ENCODE measurements at places on chromosomes 5 and 9. TPM values are rescaled to one million over a fixed set of nuclear protein-coding genes. Genes with fewer than 3 reads are reported as not detected.

Gene KCNMB1
- total RNA-seq = not detected

DNA sequence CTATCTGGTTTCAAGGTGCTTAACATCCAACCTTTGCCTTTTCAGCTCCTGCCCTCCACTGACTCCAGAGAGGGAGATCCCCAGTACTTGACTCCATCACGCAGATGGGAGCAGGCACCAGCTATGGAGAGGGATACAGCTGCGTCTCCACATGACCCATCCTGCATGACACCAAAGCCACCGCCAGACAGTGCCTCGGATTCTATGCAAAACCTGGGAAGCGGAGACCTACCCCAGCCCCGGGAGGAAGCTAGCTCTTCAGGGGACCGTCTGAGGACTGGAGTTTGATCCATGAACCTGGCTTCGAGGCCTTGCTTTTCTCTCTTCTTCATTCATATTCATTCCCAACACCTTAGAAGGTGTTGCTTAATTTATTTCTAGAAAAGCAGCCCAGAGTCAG is 24.8 kb downstream of the HRH2 start:
- DNase-seq = no peak

GRCh38 chr5:117488976-117489500 is 914.4 kb upstream of the SEMA6A start:
- no peak for DNase-seq

Gene SOHLH1
- not detected for total RNA-seq

DNA sequence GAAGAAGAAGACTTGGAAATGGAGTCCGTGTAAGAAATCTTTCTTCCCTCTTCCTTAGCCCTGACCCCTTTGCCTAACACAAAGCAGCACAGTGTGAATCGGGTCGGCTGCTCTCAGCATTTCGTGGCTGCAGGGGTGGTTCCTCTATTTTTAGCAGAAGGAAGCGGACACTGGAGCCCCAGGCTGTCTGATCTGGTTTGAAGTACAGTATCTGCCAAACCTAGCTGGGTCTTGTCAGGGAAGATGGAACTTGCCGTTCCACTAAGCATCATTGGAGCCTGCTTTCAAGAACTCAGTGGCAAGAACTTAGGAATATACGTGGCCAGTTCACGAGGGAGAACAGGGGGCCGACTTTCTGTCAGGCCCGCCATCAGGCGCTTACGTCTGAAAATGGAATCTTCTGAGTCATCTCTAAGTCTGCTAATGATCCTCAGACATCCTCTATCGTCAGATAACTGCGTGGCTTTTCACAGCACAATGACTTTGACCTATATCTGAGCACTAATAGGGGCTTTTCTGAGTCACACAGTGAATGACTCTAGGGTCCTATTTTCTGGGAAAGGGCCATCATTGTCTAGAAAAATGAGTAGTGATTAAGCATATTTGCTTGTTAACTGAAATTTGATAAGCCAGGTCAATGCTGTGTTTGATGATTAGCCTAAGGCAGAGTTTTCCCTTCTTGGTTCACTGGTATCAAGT is 43.3 kb upstream of the NCS1 start:
- peak; percentile 50 for DNase-seq

DNA sequence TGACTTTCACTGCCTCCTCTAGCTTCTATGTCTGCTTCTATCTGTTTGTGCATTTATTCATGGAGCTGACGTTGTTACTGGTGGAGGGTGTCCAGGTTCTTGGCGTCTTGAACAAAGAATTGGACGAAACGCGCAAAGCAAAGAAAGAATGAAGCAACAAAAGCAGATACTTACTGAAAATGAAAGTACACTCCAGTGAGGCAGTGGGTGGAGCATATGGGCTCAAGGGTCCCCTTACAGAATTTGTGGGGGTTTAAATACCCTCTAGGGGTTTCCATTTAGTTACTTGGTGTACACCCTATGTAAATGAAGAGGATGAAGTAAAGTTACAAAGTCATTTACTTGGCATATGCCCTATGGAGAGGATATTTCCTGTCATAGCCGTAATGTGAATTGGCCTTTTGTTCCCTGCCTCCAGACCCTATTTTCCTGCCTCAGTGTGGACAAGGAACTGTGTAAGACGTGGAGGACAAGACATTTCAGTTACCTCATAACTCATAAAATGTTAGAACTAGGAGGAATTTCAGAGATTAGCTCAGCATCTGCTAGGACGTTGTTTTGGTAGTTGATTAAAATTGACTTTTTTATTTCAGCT is 3.1 kb downstream of the POLR3G start:
- DNase-seq = no peak

Gene SLC36A3
- total RNA-seq = not detected
